ENCODE measurements at places on chromosomes 4 and X.

DNA sequence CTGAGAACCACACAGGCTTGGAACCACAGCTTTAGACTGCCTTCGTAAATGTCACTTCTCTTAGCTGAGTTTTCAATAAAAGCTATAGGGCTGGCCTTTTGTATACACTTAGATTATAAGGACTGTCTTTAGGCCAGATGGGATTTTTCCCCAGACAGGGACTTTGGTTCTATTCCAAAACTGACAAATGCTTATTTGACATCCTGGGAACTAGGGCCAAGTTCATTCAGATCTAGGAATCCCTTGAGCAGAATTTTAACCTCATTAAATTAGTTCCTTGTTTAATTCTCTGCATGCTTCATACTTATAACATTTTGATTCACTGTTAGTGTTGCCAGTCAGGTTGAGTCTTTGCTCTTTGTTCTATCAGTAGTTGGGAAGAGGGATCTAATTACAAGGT, 23.1 kb downstream of the ZRSR2 start:
- DNase-seq = no peak

- DNase-seq = no peak
These were observed 293.8 kb upstream of the ARSJ start for GRCh38 chr4:114273238-114273637.

DNA sequence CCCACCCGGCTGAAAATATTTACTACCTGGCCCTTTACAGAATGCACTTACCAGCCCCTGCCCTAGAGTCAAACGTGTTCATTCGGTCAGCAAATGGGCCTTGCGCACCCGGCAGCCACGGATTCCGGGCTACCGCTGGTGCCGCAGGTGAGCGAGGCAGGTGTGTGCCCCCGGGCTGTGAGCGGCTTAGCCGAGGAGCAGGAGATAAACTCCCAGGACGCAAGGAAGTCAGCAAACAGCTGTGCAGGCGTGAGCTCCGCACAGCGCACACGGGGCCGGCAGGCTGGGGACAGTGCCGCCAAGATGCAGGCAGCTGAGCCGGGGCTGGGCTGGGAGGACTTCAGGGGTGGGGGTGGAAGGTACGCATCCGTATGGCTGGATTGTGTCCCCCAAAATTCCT, 211.2 kb upstream of the PSAPL1 start:
- no peak for DNase-seq

- no peak for DNase-seq
These were observed 10.4 kb downstream of the ADAMTS3 start for GRCh38 chr4:72558655-72559054.

DNA sequence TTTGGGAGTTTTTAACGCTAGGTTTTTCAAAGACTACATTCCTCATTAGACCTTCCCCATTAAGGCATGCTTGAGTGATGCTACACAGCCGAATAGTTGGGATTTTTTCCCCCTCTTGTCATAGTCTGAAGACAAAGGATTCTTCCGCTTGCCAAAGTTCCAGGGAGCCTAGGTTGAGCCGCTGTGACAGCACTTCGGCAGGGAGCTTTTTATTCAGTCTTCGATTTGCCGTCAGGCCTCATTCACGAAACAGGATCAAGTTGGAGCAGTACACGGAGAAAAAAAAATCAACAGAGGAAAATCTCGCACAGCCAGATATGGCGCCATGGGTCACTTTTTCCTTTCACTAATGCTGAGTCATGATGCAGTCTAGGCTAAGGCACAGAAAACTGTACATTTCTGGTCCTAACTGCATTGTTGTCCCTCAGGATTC, 24.3 kb downstream of the SHROOM3 start:
- no peak for DNase-seq

DNA sequence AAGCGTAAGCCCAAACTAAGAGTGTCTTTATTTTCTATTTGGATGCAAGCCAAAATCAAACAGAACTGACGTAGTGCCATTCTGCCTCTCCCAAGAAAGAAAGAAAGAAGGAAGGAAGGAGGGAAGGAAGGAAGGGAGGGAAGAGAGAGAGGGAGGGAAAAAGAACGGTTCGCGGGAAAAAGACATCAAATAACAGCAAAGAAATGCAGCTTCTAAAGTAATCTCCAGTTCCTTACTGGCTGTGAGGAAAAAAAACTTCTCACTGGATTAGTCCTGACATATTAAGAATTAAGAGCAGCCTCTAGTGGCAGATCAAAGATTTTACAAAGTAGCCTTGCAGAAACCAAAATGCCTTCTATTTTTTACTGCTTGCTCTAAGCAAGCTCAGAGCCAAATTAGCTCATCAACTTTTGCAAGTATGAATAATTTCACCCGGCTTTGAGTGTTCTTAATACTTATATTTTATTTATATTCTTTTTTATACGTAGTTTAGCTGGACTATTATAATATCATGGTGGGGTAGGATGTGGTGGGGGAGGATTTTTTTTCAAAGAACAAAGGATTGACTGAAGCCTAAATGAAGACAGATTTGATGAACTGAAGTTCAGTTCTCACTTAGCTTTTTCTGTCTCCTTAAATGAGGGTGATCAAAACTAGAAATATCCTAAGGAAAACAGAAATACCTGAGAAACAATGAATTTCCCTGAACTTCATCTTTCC, 36.6 kb downstream of the PITX2 start:
- peak; percentile 43 for DNase-seq

DNA sequence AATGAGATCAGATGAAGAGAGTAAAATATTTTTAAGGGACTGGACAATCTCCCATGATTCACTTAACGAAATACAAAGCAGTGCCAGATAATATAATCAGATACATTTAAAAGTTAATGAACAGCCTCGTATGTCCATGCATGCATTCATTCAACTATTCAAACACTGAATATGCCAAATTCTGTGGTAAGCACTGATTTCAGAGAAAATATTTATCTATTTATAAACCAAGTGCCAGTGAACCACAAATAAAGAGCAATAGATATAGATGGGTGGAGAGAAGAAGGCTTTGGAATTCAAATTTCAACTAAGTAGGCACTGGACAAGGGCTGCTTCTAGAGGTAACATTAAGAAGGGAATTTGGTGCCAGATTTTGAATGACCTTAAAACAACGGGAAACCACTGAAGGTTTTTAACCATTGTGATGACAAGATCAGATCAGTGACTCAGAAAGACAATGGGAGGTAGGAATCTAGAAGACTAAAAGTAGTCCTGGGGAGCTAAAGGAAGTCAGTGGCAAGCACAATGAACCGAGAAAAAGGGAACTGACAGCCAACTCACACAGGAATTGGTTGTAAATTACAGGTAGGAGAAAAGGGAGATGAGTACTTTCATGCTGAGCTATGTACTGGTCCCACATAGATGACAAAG, 14.2 kb downstream of the ELOVL6 start:
- DNase-seq = no peak

DNA sequence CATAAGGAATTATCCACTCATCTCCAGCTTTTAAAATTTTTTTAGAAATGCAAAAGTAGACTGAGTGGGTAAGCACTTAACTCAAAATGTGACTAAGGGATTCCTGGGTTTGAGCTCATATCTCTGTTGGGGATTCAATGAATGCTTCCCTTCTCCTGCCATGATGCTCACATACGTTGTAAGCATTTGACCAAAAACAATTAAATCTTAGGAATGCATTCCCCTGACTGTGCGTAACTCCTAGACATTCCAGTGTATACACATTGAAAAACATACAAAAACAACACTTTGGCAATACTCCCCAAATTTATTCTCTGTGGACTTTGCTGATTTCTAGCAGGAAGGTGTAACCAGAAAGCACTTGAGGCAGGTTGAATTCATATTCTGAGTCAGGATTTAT, 29.8 kb downstream of the SPANXA2 start:
- no peak for DNase-seq

DNA sequence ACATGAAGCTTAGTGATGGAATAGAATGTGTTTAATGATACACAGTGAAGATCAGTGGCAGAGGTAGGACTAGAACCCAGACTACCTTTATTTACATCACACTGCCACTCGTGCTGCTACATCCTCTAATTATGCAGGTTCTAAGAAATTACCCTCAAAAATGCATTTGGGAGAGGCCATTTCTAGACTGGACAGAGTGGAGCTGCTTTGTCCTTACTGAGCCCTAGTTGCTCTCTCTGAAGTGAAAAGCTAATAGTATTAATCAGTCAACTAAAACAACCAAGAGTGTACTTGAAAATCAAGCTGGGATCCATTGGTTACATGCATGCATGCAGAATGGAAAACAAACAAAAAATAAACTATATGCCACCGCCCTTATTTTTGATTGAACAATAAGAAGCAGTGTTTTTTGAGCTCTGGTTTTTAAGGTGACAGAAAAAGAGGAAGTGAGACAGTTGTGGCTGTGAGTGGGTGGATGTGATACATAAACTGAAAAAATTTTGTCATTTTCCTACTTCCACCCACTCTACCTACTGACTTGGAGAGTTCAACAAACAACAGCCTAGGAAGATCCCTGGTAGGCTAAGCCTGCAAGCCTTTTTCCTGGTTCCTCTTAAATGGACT, 6.8 kb upstream of the VSIG4 start:
- DNase-seq = peak; percentile 67

GRCh38 chr4:133839326-133839725, 362.3 kb downstream of the PABPC4L start:
- DNase-seq = no peak

DNA sequence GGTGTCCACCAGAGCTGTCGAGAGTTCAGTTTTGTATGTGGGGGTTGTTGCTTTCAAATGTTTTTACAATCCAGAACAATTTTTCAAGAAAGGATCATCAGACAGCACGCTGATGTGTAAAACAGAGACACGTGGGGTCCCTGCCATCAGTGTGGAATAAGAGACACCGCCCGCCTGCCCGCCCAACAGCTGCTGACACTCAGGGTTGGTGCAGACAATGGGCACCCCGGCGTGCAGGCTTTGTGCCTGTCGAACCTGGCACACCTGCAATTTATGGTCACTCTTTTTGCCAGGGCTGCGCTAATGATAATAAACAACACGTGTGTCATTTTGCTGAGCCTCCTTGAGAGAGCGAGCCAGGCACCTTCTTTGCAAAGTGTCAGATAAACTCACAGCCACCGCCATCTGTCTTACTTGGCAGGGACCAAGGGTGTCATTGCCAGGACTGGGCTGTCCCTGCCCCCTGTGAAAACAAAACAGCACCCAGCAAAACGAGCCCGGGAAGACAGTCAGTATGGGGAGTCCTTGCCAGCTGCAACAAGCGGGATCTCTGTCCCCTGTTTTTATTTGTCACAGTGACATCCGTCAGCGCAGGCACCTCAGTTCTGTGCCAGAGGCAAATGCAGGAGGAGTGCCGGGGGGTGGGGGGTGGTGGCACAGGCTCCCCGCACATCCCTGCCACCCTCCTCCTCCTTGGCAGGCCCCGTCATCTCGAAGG, 69.1 kb downstream of the PSAPL1 start:
- no peak for DNase-seq

DNA sequence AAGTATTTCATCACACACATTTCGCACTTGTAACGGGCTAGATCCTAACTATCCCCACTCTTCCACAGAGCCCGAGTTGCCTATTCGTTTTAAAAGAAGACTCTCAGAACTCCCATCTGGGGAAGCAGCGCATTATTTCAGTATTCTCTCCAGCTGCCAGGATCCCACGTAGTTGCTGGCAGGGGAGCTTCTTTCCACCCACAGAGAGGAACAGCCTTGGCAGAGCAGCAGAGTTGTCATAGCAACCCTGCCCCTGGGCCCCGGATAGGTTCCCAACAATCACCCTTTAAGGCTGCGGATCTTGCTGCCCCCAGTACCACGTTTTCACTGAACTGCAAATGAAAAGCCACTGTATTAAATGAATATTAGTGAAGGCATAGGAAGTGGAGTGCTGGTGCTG, 106.7 kb downstream of the GPM6A start:
- DNase-seq = no peak

DNA sequence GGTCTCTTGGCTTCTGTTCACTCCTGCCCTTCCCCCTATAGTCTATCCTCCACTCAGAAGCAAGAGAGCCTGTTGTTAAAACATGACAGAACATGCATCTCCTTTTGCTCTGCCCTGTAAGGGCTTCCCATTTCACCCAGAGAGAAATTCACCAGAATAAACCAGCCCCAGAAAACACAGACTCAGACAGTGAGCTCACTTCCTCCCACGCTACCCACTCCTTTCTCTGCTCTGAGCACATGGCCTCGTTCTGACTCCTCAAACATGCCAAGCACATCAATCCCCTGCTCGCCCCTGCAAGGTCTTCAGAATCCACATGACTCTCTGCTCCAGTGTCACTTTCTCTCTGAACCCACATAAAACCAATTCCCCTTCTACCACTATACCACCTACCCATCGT, 50.4 kb downstream of the MID1 start:
- no peak for DNase-seq

DNA sequence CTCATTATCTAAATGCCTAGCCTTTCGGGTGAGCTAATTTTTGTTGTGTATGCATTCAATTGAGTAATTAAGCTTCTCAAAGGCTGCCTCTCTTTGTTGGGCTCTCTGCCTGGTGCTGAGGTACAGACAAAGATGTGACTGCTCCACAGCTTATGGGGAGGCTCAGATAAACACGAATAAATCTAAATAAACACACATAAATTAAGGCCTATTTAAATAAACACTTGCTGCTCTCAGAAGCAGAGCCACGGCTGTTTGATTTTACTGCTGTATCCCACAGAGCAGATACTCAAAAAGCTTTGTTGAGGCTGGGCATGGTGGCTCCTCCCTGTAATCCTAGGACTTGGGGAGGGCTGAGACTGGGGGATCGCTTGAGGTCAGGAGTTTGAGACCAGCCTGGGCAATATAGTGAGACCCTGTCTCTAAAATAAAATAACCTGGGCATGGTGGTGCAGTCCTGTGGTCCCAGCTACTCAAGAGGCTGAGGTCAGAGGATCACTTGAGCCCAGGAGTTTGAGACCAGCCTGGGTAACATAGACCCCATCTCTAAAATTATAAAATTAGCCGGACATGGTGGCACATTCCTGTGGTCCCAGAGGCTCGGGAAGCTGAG, 8.4 kb upstream of the CD99 start:
- DNase-seq = no peak

GRCh38 chrX:71541210-71542022, 8.5 kb downstream of the OGT start:
- DNase-seq = no peak

- no peak for DNase-seq
These were observed 115.8 kb downstream of the NAA11 start for GRCh38 chr4:79209822-79210635.

- DNase-seq = no peak
These were observed 20.5 kb downstream of the RWDD4 start for GRCh38 chr4:183638436-183638835.

DNA sequence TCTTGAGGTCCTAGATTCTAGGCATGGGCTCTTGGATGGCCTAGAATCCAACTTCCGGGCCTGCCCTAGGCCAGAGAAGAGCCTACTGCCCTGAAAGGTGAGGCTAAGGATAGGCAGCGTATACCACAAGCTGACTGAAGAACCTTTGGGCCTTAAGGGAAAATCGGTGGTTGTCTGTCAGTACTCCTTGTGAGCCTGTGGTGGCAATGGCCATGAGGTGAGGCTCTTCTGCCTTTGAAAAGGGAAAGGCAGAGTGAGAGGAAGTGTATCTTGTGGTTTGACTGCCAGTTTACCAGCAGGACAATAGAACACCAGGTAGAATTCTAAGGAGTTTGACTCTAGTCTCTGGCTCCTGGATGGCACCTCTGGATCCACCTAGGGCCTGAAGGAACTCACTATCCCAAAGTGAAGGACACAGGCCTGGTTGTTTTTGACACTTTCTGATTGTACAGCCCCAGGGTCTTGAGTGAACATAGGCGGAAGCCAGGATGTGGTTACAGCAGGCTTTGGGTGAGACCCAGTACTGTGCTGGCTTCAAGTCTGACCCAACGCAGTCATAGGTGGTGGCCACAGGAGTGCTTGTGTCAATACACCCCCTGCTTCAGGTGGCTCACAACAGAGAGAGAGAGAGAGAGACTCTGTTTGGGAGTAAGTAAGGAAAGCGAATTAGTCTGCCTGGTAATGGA, 20.9 kb downstream of the ITIH6 start:
- DNase-seq = no peak

Data from MM.1S (cell line).